ENCODE measurements at places on chromosomes 7 and 10.

DNA sequence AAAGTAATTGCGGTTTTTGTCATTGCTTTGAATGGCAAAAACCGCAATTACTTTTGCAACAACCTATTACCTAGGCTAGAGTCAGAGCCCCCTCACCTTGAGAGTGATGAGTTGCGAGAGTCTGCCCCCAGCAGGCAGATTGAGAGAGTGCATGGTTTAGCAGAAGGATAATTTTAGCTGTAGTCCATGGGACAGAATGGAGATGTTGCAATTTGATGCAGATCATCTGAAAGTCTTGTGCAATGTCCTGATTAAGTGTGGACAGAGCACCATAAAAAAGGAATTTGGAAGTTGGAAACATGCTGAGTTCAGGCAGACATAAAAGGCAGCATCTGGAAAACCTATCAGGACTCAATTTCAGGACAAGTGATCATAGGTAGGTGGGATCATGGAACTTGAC lies 48.7 kb downstream of the GPR141 start:
- DNase-seq: peak; percentile 83

- no peak for DNase-seq
These were observed 3.5 kb downstream of the DOCK1 start for GRCh38 chr10:126908729-126909128.

DNA sequence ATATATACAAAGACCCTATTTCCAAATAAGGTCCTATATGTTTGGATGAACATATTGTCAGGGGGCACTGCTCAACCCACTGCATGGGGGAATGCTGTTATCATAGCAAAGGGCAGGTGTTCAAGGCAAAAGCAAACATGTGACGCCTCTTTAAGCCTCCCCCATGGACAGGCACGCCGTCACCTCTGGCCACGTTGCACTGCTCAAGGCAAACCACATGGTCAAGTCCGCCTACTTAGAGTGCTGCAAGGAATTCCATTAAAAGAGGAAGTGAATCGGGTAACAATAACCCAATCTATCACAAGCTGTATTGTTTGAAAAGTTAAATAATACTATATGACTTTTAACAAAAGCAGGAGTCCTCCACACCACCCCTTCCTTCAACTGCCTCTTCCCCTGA lies 8.8 kb upstream of the CALD1 start:
- DNase-seq: no peak

- DNase-seq: no peak
These were observed 26.7 kb downstream of the CREB3L2 start for GRCh38 chr7:137975221-137975620.

GRCh38 chr7:99392046-99392445 lies 16.4 kb downstream of the PDAP1 start:
- no peak for DNase-seq

DNA sequence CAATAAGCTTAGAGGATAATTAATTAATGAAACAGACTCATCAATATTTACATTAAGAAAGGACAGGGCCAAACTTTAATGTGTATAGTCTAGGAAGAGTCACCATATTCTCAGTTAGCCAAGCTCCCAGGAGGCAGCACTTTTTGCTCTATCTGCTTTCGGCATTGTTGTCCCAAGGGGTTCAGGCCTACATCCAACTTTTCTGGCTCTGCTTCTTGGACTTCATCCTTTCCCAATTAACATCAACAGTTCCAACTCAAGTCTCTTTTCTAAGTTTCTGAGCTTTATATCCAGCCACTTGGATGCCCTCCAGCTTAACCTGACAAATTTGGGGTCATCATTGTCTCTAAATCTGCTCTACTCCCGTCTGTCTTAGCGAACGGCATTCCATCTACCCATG lies 42.8 kb downstream of the GLI3 start:
- DNase-seq: no peak

DNA sequence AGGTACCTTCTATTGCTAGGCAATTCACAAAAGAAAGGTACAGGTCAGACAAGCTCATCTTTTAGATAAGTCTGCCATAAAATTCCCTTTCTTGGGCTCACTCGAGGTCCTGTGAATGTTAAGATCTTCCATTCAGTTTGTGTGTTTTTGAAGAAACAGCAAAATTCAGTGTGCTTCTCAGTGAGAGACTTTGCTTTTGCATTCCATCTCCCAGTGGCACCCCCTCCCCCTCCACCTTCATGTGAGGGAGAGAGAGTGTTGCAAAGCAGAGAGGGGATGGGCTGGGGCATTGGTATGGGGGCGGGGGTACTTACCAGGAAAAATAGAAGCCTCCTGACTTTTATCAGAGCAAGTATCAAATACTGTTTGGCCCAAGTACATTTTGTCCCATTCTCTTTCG lies 3.8 kb upstream of the TECTB start:
- no peak for DNase-seq

GRCh38 chr7:39507866-39508551 lies 58.2 kb upstream of the YAE1 start:
- peak; percentile 63 for DNase-seq

DNA sequence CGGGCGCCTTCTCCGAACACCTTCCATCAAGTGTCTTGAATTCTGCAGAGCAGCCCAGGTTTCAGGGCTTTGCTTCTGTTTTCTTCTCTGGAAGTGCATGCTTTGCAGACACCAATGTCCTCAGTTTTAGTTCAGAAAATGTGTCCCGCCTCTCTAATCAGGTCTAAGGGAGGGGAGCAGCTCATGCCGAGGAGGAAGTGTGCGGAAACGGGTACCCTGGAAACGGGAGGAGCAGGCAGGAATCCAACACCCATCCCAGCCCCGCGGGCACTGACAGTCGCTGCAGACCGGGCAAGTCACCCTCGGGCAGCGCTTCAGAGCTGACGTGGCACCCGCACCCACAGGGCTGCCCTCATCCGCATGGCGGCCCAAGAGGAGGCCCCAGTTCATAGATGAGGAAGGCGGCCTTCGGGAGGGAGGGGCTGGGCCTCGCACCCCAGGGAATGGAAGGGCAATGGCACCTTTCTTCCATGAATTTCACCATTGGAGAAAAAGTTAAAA lies 338.7 kb downstream of the DNAJB6 start:
- DNase-seq: no peak

- no peak for DNase-seq
These were observed 115.5 kb downstream of the FOXP2 start for GRCh38 chr7:114530057-114530611.

- DNase-seq: no peak
These were observed 13.8 kb downstream of the LZTS2 start for GRCh38 chr10:101013365-101013825.

DNA sequence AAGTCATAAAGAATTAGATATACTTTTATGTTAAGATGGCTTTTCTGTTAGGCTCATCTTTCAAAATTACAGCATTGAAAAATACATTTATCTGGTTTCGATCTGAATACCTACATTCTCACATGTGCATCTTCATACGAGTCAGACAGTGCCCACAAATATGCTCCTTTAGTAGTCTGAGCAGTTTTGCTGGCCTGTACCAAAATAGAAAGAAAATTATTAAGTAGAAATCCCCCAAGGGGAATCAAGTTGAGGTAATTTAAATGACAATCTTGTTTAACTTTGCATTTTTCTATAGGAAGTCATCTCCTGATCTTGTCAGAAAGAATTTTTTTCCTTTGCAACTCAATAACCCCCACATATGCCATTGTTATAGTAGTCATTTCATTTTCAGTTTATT lies 287.4 kb upstream of the SEMA3D start:
- no peak for DNase-seq

- no peak for DNase-seq
These were observed 611.1 kb upstream of the COBL start for GRCh38 chr7:51927738-51928137.

DNA sequence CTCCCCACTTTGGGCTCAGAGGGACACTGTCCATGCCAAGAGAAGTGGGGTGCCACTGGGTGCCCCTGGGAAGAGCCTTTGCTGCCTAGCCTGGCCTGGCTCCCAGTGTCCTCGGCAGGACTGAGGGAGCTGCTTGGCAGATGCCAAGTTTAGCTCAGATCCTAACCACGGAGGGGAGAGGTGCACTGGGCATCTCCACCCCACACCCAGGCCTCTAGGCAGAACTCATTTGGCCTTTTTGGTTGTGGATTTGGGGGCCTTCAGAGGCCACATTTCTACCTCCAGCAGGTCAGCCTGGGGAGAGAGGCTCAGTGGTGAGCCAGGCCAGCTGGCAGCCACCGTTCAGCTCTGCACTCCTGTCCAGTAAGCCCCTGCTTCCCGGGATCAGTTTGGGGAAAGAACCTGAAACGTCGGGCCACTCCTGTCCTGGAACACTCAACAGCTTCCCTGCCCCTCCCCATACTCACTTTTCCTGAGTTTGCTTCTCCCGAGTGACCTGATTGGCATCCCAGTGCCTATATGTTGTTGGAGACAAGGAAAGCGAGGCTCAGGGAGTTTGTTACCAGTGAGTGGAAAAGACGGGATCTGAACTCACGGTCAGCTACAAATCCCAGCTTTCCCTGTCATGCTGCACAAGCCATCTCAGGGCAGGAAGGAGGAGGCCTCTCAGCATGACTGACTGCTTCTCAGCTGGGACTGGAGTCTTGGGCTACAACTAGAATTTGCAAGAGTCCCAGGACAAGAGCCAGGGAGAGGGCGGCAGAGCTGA lies 11.2 kb upstream of the CXCL12 start:
- DNase-seq: no peak

- DNase-seq: no peak
These were observed 80.2 kb downstream of the FAM241B start for GRCh38 chr10:69710008-69710888.

DNA sequence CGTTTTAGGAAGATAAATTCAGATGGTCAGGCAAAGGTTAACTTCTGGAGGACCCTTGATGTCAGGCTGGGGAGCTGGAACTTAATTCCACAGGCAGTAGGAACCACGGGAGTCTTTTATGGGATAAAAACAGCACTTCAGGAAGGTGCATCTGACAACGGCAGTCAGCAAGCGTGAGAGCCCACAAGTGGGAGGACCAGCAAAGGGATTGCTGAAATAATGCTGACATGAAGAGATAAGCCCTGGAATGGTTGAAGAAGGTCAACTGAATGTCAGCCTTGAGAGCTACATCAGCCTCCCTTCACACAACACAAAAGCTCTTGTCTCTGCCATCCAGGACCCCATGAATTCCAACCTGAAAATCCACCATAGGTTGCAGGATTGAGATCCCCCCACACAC lies 138.8 kb downstream of the SORCS1 start:
- DNase-seq: no peak

DNA sequence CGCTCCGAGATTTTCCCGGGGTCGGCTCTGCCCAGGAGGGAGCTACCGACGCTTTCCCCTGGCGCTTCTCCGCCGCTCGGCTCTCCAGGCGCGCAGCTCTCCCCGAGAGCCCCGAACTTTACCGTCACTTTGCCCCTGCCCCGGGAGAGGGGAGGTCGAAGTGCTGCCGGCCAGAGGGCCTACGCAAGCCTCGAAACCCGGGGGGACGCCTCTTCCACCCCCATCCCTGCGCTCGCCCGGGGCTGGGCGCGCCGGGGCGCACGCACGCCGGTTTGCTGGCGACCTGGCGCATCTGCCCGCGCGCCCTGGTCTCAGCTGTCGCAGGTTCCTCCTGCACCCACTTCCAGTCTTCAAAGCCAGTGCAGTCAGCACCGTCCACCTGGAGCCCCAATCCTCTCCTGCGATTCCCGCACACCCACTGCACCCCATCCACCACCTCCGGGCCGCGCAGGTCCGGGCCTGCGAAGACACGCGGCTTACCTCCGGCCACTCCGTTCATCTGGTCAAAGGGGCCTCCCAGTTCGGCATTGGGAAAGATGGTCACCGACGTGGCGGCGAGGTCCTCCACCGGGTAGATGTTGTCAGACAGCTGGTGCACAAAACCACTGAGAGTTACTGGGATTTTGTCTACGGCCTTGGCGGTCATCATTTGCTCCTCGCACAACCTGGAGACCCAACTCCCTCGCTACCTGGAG lies 638 bp downstream of the EGR2 start:
- no peak for DNase-seq

DNA sequence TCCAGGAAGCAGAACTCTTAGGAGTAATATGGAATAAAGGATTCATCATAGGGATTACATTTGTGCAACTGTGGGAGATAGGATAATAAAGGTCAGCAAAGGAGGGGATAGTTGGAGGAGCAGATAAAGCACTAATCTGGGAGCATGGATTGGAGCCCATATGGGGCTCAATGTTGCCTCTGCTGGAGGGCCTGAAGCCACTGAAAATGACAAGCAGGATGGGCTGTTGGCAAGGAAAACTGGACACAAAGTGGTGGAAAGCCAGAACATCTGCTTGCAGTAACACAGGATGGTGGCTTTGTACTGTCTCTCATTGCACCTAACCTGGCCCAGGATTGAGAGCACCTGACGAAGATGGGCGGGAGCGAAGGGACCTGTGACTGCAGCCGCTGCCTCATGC lies 15.0 kb upstream of the COMMD3 start:
- no peak for DNase-seq

- no peak for DNase-seq
These were observed 455.8 kb downstream of the TFEC start for GRCh38 chr7:115574681-115575291.

DNA sequence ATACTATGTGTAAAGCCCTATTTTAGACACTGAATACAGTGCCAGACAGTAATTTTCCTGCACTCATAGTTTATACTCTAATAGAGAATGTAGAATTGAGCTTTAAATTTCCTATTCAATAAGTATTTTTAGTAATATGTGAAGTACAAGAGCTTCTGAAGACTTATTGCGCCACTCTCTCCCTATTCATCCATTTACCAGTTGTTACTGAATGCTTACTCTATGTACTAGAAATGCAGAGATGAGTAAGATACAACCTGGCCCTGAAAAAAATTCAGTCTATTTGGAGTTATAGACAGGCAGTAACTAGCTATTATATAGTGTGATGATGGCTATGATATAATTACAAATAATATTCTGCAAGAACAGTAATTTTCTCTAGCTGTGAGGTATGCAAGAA lies 98.8 kb downstream of the ADK start:
- DNase-seq: no peak

GRCh38 chr10:101901340-101901739 lies 57.7 kb upstream of the KCNIP2 start:
- DNase-seq: no peak

- peak; percentile 50 for DNase-seq
These were observed 52.1 kb downstream of the MPP7 start for GRCh38 chr10:28250782-28251181.

- no peak for DNase-seq
These were observed 125.5 kb downstream of the FRMD4A start for GRCh38 chr10:14205233-14205632.

DNA sequence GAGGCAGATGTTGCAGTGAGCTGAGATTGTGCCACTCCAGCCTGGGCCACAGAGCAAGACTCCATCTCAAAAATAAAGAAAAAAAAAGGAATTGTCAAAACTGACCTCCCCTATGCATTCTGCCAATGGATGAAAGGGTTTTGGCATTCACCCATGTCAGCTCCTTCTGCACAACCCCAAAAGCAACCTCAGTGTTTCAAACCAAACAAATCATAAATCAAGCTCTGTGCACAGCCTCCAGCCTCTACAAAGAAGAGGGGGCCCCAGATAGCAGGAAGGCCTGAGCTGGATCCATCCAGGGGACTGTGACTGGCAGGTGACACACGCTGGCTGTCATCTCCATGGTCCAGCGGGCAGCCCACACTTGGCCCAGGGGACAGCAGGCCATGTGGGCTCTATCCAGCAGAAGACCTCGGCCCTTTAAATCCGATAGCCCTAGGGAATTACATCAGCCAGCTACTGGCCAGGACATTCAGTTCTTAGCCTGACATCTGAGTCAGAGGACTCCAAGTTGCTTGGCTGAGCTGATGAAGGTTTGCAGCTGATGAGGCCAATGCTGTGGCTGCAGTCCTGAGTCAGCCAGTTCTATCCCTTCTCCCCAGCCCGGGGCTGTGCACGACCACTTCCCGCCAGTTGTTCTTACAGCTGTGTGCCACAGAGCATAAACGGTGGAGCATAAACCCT lies 52.0 kb upstream of the FIGNL1 start:
- no peak for DNase-seq

GRCh38 chr10:113053091-113053490 lies 103.0 kb downstream of the TCF7L2 start:
- DNase-seq: no peak

GRCh38 chr7:134854816-134855215 lies 75.4 kb downstream of the CALD1 start:
- no peak for DNase-seq
